ENCODE measurements at places on chromosomes 11 and 22. TPM values are rescaled to one million over a fixed set of nuclear protein-coding genes. Genes with fewer than 3 reads are reported as not detected.

The MGAT3 gene
- total RNA-seq: 12.9 TPM

The CASP5 gene
- total RNA-seq: not detected

The CREB3L1 gene
- total RNA-seq: 39.6 TPM

The GUCY1A2 gene
- total RNA-seq: 23.8 TPM

The PIWIL4 gene
- total RNA-seq: 3.7 TPM

The SLC1A2 gene
- 2.4 TPM for total RNA-seq

The MRGPRX4 gene
- total RNA-seq: not detected

The SAA4 gene
- not detected for total RNA-seq

The UPB1 gene
- 0.26 TPM for total RNA-seq

The CALCA gene
- total RNA-seq: not detected

The PARVB gene
- total RNA-seq: 24.4 TPM

- DNase-seq: no peak
These were observed 67.5 kb downstream of the PLEKHA7 start for GRCh38 chr11:16946477-16947282.

DNA sequence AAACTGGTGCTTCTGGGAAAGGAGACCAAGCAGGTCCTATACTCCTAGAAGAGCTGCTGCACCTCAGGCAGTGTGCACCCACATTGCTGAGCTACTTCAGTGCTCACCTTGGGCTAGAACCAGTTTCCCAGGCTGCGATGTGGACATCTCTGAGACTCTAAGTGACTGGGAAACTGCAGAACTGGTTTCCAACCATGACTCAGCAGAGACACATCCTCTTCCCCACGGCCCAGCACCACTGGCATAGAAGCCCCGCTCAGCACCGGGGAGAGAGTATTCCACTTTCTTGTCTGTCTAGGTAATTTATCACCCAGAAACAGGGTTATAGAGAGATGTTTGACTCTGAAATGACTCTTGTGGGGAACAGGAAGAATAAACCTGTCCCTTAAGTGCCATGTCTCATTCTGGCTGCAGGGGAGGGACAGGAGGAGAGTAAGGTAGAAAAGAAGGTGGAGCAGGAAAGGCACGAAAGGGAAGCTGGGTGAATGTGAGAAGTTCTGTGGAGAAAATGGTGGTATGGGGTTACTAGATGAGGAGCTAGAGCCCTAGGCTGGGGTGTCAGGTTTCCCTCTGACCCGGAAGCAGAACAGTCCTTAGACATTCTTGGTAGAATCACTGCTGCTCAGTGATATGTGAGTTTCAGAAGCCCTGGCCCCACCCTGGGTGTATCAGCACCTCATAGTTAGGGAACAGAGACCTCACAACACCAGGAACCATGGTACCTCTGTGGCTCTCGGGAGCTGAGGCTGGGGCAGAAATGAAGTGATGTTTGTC lies 340.4 kb upstream of the NCAM1 start:
- peak; percentile 54 for DNase-seq

DNA sequence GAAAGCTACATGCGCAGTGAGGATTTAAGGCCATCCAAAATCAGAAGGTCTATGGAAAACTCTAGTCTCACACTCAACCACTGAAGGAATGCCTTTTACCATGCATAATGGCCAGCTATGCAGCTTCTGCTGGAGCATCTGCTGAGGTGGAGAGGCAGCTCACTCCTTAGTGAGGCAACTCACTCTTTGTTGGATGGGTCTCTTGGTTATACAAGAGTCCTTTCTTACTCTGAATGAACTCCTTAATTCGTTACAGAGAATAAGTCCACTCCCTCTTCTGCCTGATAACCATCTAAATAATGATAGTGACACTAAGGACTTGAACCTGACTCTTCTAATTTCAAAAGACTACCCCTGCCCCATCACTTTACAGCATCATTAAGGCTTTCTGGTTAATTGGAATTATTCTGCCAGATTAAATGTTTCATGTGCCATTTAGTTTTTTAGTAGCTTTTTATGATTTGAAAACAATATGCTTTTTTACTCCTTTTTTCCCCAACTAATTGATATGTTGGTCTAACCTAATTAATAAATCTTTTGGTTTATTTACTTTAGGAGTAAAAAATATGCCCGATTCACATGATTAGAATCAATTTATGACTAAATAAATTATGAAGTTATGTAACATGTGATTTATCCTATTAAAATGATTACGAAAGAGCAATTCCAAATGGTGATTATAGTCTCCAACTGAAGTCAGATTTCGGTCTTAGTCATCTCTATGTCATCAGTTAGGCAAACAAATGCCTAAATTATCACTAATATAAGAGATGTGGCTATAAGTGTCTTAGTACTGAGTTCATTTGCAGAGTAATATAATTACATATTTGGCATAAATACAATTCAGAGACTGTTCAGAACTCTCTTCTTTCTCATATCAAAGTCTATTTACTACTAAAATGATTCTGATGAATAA lies 286.7 kb upstream of the CCDC90B start:
- DNase-seq: no peak

DNA sequence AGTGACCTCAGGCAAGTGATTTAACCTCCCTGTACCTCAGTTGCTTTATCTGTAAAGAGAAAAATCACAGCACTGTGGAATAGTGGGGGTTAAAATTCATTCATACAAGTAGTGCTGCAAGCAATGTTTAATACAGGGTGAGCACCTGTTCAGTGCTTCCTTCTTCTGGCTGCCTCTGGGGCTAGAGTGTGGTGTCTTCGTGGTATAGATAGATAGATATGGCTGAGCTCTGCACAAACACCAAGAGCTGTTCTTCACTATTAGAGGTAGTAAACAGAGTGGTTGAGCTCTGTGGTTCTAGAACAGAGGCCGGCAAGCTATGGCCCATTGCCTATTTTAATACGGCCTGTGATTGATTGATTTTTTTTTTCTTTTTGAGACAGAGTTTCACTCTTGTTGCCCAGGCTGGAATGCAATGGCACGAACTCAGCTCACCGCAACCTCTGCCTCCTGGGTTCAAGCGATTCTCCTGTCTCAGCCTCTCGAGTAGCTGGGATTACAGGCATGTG lies 32.9 kb downstream of the LIMK2 start:
- DNase-seq: no peak

- no peak for DNase-seq
These were observed 1398.8 kb downstream of the TBC1D22A start for GRCh38 chr22:48161298-48161697.

DNA sequence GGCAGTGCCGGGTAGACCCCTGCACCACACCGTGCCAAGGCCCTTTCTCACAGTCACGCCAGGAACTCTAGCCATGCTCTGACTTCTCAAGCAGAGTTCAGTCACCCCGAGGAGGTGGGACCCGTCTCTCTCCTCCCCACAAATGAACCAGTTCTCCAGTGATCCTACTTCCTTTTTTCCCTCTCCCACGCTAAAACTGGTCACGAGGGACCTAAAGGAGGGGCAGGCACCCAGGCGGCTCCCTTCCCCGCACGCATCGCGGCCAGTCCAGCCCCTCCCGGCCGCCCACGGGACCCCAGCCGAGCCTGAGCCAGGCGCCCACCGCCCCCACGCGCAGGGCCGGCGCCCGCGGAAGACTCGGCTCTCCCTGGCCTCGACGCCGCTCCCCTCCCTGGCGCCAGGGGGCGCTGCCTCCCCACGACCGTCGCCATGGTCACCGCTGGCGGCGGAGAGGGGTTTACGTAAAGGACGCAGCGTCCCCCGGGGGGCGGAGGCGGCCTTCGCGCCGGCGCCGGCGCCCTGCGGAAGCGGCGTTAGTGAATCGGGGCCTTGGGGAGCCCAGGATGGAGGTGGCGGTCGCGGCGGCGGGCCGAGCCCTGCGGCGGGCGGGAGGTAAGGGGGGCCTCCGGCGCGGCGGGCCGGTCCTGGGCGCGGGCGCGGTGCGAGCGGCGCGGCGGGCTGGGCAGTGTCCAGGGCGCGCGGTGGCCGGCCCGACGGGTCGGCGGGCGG lies at the start of gene DAGLA:
Gene DAGLA, plus strand, starts transcription at position 499 of the 729 bp plus-strand sequence. CDS start 39,765 bp downstream, outside the sequence.
- no peak for DNase-seq

DNA sequence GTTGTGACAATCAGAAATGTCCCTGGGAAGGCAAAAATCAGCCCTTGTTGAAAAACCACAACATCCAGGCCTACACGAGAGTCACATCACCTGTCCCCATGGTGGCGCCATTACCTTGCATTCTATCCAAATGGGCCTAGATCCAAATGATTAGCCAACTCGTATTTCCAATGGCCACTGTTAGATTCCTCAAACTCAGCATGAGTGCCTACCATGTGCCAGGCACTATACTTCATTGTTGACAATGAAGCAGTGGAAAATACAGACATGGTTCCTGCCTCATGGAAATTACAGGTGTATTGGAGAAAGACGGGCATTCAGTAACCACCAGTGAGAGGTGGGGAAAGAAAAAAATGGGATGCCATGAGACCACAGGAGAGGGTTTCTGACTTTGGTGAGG lies 29.8 kb upstream of the CREB3L1 start:
- DNase-seq: no peak

GRCh38 chr11:127733552-127733951 lies 733.0 kb upstream of the KIRREL3 start:
- DNase-seq: no peak

DNA sequence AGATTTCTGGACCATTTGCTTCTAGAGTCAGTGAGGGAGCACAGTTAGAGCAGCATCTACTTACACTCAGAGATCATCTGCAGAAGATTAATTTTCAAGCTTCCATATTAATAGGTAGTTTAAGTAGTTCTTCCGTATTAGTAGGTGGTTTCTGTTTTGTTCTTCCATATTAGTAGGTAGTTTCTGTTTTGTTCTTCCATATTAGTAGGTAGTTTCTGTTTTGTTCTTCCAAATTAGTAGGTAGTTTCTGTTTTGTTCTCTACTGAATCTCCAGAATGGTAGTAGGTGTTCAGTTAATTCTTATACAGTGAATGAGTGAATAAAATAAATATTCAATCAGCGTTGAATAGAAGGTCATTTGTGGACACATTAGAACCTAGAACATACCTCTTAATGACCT lies 175.7 kb downstream of the TMEM135 start:
- DNase-seq: no peak

DNA sequence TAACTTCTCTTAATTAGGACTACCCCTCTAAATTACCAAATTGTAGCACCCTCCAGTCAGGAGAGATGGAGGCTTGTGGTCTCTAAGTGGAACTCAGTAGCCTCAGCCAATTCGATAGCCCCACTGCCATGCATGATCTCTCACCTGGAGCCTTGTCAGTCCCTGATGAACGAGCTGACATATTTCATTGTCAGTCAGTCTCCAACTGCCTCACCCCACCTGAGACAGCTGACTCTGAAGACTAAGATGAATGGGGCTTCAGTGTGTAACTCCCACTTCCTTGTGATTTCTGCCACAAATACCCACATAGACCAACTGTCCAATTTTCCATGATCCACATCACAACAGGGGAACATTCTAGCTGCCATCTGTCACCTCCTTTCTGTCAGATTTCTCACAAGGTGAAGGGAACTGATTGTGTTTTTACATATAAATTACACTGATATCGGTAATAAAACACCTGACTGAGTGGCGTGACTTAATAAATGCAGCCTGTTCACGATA lies 206.5 kb downstream of the FAM181B start:
- no peak for DNase-seq

DNA sequence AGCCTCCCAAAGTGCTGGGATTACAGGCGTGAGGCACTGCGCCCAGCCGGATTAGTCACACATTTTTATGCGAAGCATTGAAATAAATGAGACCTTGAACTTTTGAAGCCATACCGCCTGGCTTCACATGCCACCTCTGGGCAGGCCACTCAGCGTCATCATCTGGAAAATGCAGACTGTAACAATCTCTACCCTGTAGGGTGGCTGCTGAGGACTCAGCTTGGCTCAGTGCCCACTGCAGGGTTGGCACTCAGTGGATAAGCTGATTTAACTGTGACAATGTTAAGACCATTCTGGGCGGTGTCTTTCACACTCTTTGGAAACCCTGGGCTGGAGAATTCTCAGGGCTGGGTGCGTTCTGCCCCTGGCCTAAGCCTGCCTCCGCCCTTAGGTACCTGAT lies 8.5 kb downstream of the SH3BP1 start:
- DNase-seq: no peak

GRCh38 chr11:27701355-27702105 lies 1.3 kb upstream of the BDNF start:
- DNase-seq: peak; percentile 48

GRCh38 chr11:2664376-2664775 lies 35.4 kb downstream of the KCNQ1OT1 start:
- no peak for DNase-seq

DNA sequence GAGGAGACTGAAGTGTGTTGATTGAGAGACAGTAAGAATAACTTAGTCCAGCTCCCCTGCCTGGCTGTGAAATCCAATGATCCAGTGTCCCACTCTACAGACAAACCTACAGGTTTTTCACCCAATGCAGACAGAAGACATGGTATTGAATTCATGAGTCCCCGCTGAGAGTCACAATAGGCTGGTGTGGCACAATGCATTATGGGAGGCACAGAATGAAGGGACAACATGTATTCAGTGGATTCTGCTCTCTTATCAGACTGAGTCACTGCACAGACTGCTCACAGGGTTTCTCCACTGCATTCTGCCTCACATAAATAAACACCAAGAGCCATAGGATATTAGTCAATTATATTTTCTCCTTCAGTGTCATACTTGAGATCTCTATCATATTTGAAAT lies 55.2 kb upstream of the TOP3B start:
- no peak for DNase-seq

GRCh38 chr11:112778877-112779266 lies 182.3 kb upstream of the NCAM1 start:
- DNase-seq: no peak

- peak; percentile 41 for DNase-seq
These were observed 10.9 kb upstream of the MRPL23 start for GRCh38 chr11:1936072-1936780.

DNA sequence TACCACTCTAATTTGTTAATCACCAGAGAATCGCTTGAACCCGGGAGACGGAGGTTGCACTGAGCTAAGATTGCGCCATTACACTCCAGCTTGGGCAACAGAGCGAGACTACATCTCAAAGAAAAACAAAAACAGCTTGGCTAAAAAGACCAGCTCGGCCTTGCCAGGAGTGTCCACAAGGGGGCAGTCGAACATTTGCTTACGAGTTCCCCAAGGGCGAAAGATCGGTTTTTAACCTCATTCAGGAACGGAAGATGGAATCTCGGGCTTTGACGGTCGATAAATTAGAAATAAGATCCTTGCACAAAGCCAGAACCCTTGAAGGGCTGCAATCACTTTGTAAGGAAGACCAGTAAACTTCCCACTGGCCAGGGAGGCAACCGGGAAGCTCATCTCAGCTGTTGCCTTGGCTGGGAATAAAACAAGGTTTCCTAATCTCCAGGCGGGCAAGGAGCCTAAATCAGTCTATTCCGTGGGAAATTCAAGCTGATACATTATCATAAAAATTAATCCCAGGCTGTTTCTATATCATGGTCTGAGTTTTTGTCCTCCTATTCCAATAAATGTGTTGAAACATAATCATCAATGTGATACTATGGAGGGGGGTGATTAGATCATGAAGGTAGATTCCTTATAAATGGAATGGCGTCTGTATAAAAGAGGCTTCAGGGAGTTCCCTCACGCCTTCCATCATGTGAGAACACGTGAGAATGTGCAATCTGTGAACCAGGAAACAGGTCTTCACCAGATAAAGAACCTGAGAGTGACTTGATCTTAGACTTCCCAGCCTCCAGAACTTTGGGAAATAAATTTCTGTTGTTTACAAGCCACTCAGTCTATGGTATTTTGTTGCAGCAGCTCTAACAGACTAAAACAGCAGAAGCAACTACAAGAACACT lies 14.9 kb upstream of the SLC29A2 start:
- DNase-seq: peak; percentile 87
